ENCODE measurements at places on chromosomes 5 and 9. TPM values are rescaled to one million over a fixed set of nuclear protein-coding genes. Genes with fewer than 3 reads are reported as not detected.
A peak's percentile ranks its signal among the peaks of the same experiment; 100 is the strongest.

DNA sequence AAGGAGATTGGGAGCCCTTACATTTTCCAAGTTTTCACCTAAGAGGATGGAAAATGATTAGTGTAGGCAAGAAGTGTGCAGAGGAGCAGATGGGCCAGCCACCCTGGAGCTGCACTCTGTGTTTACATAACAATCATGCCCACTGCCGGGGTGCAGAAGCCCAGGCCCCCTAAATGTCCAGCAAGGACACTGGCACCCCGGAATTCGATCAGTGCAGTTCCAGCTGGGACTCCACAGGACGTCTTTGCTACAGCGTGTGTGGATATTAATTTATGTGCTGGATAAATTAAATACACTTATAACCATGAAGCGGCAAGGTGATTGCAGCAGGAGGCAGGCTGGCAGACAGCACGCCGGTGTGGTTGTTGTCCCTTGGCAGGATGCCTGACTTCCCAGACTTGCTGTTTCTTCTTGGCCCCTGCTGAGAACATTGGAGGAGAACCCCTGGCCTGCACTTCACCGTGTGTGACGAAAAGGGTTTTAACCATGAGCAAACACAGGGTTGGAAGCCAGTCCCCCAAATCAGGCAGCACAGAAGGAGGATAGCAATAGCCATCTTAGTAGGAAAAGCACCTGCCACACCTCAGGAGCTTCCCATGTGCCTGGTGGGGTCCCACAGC, 73.7 kb downstream of the GADD45G start:
- no peaks in the 10 kb centered on the region for H3K36me3 ChIP-seq
- H3K27me3 ChIP-seq = peaks cover 62% of the 10 kb centered on the region
- DNase-seq = no peak

DNA sequence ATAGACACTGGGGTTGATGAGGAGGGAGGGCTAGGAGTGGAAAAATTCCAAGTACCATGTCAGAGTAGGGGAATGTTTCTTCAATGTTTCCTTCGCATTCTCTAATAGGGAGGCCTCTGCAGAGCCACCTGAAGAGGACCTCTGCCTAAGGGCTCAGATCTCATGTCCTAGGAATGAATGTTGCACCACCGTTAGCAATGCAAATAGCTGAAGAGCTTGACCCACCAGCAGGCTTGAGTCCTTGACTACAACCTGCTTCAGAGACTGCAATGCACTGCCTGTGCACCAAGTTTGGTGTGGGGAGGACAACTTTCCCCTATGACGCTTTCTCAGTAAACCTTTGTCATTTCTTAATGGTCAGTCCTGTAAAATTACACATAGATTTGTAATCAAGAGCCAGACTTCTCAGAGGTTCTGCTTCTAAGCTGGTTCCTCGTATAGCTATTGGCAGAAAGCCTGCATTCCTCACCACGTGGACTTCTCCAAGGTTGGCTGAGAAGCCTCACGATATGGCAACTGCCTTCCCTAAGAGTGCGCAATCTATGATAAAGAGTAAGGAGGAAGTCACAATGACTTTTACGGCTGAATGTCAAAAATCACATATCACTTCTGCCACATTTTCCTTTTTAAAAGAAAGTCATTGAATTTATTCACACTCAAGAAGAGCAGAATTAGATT, 600.7 kb upstream of the PTGER4 start:
- H3K4me1 ChIP-seq = no peaks in the 10 kb centered on the region
- no peak for DNase-seq
- no peaks in the 10 kb centered on the region for H3K27me3 ChIP-seq
- no peak overlapping the region for H3K4me3 ChIP-seq
- no peaks in the 10 kb centered on the region for H3K36me3 ChIP-seq

GRCh38 chr9:711761-712553, 129.5 kb upstream of the DMRT1 start:
- no peak overlapping the region for H3K4me3 ChIP-seq
- peak overlapping the region; percentile 21 for H3K27ac ChIP-seq
- H3K27me3 ChIP-seq = peaks cover 15% of the 10 kb centered on the region
- H3K4me1 ChIP-seq = peaks cover 39% of the 10 kb centered on the region
- peaks cover 26% of the 10 kb centered on the region for H3K36me3 ChIP-seq
- no peak for DNase-seq

DNA sequence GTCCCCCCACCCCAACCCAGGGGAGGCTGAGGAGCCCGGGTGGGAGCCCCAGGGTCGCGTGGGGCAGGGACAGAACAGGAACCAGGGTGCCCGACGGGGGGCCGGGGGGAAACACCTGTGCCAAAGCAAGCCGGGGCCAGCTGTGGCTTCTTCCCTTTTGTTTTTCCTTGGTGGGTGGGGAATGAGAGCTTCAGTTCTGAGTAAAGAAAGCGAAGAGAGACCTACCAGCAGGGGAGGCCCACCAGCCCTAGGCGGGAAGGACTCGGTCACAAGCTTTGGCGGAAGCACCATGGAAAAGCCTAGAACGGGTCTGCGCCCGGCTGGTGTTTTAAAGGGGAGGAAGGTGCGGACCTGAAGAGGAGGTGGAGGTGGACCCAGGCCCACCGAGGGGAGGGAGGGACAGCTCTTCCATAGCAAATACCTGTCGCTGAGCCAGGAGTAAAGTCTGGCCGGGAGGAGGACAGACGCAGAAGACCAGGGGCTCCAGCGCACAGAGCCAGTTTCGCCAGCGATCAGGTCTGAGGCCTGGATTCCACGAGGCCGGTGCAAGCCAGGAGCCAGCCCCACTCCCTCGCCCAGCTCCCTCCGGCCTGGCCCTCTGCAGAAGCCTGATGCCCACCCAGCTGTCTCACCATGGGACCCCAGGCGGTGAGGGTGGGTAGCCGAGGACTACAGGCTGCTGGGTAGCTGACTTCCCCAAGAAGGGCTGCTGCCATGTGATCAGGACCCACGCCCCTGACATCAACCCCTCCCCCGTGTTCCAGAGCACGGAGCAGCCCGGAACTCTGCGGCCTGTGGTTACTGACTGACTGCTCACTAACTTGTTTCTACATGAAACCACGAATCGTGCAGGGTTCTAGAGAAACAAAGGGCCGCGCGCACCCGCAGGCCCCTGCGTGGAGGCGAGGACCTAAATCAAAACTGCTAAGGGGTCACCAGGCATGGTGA, 849 bp upstream of the MGAT1 start:
- H3K36me3 ChIP-seq = no peaks in the 10 kb centered on the region
- H3K27me3 ChIP-seq = no peaks in the 10 kb centered on the region
- DNase-seq = no peak
- H3K27ac ChIP-seq = peak overlapping the region; percentile 46

The PCDHGB2 gene
- 1.5 TPM for total RNA-seq

DNA sequence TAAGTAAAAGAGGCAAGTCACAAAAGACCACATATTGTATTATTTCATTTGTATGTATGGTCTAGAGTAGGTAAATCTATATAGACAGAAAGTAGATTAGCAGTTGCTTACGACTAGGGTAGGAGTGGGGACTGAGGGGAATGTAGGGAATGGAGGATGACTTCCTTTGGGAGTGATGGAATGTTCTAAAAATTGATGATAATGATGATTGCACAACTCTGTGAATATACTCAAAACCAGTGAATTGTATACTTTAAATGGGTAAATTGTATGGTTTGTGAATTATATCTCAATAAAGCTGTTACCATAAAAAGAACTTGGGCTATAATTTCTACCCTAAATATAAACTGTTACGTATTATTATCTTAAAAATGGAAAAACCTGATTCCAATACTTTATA, 35.0 kb downstream of the ADAMTS6 start:
- peaks cover 4% of the 10 kb centered on the region for H3K36me3 ChIP-seq
- H3K4me3 ChIP-seq = no peak overlapping the region
- no peaks in the 10 kb centered on the region for H3K27me3 ChIP-seq
- no peak overlapping the region for H3K27ac ChIP-seq
- DNase-seq = no peak
- H3K4me1 ChIP-seq = no peaks in the 10 kb centered on the region

DNA sequence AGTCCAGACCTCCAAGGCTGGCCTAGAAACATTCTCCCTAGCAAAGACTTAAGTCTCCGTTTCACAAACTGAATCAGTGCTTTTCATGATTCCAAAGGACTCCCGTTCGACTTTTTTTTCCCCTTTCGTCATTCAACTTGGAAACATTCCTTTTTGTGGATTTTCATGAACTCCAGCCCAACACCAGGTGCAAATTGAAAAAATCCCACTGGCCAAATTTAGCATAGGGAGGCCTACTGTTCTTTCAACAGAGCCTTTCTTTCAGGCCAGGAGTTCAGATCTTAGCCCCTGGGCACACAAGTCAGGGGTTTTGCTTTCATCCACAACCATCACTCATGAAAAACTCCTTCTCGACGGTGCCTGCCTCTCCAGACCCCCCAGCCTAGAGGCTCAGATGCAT, 285.3 kb downstream of the PIK3R1 start:
- peak overlapping the region; percentile 78 for H3K4me3 ChIP-seq
- DNase-seq = peak; percentile 20
- no peaks in the 10 kb centered on the region for H3K27me3 ChIP-seq
- H3K36me3 ChIP-seq = peaks cover 28% of the 10 kb centered on the region
- peaks cover 54% of the 10 kb centered on the region for H3K4me1 ChIP-seq
- peak overlapping the region; percentile 87 for H3K27ac ChIP-seq

DNA sequence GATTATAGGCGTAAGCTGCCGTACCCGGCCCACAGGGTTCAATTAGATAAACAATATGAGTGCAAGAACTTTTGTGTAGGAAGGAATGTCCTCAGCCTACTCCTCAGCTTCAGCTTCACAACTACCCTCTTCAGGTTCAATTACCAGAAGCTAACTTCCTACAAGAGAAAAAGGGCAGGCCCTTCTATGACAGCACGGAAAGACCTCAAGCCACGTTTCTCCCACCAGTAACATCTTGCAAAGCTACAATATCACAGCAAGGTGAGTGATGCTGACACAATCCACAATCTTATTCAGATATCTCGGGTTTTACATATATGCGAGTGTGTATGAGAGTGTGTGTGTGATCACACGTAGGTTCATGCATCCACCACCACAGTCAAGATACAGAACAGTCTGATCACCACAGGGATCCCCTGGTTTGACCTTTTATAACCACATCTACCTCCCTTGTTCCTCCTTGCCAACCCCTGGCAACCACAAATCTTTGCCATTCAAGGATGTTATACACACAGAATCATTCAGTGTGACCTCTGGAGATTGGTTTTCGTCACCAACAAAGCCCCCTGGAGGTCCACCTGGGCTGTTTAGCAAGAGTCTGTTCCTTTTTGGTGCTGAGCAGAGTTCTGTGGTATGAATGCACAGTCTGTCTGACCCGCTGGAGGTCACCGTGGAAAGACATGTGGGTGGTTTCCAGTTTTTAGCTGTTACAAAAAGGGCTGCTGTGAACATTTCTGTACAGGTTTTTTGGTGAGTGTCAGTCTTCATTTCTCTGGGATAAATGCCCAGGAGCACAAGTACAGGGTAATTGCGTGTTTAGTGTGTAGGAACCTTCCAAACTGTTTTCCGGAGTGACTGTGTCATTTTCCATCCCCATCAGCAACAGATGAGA, 38.2 kb downstream of the IPPK start:
- no peaks in the 10 kb centered on the region for H3K27me3 ChIP-seq
- no peak overlapping the region for H3K4me3 ChIP-seq
- H3K36me3 ChIP-seq = peaks cover 37% of the 10 kb centered on the region
- no peak overlapping the region for H3K27ac ChIP-seq

The GGTA1 gene
- total RNA-seq = not detected

- H3K36me3 ChIP-seq = peaks cover 3% of the 10 kb centered on the region
- no peak overlapping the region for H3K4me3 ChIP-seq
- H3K27ac ChIP-seq = no peak overlapping the region
- H3K4me1 ChIP-seq = no peaks in the 10 kb centered on the region
These were observed 22.7 kb downstream of the DNM1 start for GRCh38 chr9:128225770-128226411.

The DDX4 gene
- not detected for total RNA-seq

DNA sequence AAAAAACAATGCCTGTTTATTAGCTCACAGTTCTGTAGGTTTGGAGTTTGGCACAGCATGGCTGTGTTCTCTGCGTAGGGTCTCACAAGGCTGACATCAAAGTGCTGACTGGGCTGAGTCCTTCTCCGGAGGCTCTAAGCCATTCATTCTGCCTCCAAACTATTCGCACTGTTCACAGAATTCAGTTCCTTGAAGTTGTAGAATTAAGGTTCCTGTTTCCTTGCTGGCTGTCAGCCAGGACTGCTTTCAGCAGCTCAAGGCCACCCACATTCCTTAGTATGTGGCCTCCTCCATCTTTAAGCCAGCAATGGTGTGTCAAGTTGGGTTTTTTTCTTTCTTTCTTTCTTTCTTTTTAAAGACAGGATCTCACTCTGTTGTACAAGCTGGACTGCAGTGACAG, 161.9 kb downstream of the CDH6 start:
- DNase-seq = no peak
- no peak overlapping the region for H3K4me3 ChIP-seq
- no peaks in the 10 kb centered on the region for H3K4me1 ChIP-seq
- no peaks in the 10 kb centered on the region for H3K27me3 ChIP-seq
- no peak overlapping the region for H3K27ac ChIP-seq

The LRRC70 gene
- 0.19 TPM for total RNA-seq

The SLC25A48 gene
- not detected for total RNA-seq

DNA sequence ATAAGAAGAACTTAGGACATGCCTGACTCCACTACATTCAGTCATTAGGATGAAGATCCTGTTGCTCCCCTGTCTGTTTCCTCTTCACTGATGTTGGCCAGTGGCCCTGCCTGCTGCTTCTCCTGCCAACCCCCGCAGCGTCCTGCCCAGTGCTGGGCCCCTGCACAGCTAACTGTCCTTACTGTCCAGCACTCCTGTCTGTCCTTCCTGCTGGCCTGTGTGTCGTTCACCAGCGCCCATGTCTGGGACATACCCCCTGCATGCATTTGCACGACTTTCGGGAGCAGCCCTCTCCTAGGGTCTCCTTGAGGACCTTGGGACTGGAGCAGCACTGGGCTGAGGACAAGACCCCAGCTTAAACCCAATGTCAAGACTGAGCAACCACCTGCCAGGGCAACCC, 547.6 kb downstream of the BNC2 start:
- no peak overlapping the region for H3K27ac ChIP-seq
- no peaks in the 10 kb centered on the region for H3K27me3 ChIP-seq
- peaks cover 41% of the 10 kb centered on the region for H3K4me1 ChIP-seq
- H3K36me3 ChIP-seq = no peaks in the 10 kb centered on the region

The OSMR gene
- total RNA-seq = 2.7 TPM

The TRIM7 gene
- not detected for total RNA-seq

DNA sequence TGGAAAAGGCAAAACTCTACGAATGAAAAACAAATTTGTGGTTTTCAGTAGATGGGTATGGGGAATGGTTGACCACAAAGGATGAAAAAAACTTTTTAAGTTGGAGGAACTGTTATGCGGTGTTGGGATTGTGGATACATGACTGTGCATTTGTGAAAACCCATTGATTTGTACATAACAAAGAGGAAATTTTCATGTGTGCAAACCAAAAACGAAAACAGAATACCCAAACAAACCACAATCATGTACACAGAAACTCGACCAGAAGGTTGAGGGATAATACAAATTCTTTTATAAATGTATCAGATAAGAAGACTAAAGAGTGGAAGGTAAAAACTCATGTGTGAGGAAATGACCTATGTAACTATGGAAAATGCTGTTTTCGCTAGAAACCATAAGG, 1012.4 kb downstream of the CDH18 start:
- DNase-seq = no peak
- peaks cover 6% of the 10 kb centered on the region for H3K4me1 ChIP-seq

The TENT4A gene
- 41.2 TPM for total RNA-seq
